ENCODE measurements at places on chromosomes 4 and X.

DNA sequence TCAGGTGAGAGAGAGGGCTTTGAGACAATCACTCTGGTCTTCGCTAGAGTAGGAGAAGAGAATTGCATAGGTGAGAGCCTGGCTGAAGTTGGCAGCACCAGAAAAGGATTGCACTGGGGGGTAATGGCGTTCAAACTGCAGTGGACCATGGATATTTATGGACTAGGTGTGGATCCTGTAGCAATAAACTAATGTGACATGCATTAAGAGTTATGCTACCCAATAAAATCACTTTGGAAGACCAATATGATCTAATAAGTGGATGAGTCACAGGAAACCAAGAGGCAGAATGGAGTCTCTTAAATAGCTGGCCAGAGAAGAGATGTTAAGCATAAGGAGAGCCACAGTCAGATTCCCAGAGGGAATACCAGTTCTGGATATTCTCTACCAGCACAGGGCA lies 259.8 kb downstream of the FBXO8 start:
- no peak for DNase-seq

DNA sequence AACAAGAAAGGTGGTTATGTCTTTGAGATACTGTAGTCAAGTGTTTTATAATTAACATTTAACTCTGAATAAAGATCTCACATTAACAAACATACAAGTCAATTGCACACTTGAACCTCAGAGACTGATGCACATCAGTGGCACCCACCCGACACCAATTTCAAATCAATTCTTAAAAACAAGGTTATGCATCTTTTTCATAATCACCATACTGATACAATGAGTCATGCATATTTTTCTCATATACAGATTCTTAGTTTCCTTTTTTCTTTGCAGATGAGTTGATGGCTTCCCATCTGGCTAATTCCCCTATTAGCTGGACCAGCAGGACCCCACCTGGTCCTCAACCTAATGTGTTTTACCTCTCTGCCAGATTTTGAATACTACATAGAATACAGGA lies 136.2 kb upstream of the RPL34 start:
- DNase-seq, result no peak

GRCh38 chrX:119672426-119672825 lies 20.5 kb downstream of the SEPTIN6 start:
- DNase-seq, result no peak

- DNase-seq, result no peak
Observed at GRCh38 chrX:53309837-53310236, 28.5 kb upstream of the IQSEC2 start.

DNA sequence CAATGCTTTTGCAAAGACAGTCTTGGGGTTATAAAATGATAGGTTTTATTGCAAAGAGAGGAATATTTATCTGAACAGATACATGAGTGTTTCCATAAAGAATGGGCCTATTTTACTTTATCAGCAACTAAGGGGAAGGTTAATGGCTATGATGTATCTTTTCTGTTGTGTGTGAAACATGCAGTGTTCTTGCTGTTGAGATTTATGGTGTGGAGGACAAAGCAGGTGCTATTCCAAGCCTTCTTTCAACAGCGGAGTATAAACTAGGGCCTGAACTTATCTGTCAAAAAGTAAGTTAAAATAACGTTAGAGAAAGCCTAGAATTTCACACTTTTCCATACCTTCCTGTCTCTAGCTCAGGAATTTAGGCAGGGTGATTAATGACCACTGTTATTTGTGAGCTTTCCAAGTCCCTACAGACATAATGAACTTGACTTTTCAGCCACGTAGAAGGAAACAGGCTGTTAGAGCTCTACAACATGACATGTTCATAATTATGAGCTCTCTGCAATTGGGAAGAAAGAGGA lies 411.4 kb downstream of the IL1RAPL1 start:
- no peak for DNase-seq

- no peak for DNase-seq
Observed at GRCh38 chr4:41022116-41022515, 192.2 kb downstream of the APBB2 start.

- no peak for DNase-seq
Observed at GRCh38 chr4:150782311-150782710, 200.4 kb downstream of the MAB21L2 start.

DNA sequence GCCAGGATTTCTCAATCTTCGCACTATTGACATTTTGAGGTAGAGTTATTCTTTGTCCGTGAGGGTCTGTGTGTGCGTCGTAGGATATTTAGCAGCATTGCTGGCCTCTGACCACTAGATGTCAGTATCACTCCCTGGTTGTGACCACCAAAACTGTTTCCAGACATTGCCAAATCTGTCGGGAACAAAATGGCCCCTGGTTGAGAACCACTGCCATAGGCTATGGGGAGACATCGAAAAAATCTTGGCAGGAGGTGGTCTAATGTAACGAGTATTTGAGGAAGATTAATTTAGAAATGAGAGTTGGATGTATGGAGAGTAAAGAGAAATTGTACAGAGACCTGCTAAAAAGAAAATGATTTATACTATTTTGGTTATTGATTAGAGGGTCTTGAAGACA lies 108.4 kb downstream of the DOCK11 start:
- peak; percentile 1 for DNase-seq

- no peak for DNase-seq
Observed at GRCh38 chrX:140504371-140505324, at the start of gene SOX3. SOX3 (minus strand) TSS chrX:140505069; CDS start chrX:140505060, 9 bp downstream.

DNA sequence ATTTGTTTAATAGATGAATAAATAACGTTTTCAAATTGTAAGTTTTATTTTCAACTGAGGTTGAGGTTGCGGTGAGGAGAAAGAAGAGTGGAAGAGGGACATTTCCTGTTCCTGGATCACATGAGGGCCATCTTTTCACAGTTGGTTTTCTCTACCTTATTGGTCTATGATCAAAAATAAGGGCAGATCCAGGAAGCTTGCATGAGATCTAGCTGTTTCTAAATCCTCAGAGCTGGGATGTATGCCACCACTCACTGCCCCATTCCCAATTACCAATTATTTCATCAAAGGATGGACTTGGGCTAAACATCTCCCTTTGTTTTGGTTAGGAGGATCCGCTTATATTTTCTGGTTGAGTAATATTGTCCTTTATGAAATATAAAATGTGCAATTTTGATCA lies 104.8 kb upstream of the TLL1 start:
- no peak for DNase-seq

- no peak for DNase-seq
Observed at GRCh38 chrX:10017872-10018271, 50.7 kb downstream of the CLDN34 start.

DNA sequence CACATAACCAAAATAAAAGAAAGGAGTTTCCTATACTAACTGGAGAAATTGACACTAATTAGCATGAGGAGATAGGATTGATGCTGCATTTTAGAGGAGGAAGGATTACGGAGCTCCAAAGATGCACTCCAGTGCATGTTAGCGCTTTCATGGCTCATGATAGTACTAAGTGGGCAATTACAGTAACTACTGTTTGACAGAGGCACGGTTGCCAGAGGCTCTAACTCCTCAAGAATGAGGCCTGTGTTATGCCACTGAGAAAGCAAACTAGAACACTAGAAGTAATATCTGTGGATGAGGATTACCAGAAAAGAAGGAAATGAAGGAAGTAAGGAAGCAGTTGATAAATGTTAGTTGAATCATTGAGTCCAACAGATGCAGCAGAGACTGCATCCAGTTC lies 19.6 kb upstream of the PDGFC start:
- DNase-seq, result no peak

GRCh38 chr4:140152751-140153418 lies 1.1 kb downstream of the MAML3 start:
- DNase-seq, result peak; percentile 14

DNA sequence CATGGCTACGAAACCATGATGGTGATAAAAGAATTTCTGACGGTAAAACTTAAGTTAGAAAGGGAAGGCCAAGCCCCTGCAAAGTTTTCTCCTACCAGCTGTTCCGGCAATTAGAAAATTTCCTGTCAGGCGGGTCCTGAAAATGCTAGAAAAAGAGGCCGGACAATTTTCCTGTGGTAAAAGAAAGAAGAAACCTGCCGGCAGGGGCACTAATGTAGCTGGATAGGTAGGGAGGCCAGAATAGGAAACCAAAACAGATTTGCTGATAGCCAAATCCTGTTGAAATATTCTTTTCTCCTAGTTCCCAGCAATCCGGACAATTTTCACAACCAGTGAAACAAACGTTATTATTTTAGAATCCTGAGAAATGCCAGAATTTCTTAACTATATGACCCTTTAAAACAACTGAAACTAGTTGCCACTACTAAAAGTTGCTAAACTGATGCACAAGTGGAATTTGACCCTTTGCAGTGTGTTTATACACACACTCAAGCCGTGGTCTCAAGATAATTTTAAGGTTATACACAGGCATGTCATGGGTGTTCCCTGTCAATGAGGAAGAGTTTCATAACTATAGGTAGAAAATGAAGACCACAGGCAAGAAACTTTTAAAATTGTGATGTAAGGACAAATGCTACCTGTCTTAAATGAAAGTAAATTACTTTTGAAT lies 47.7 kb downstream of the RPS6KA3 start:
- DNase-seq, result no peak

DNA sequence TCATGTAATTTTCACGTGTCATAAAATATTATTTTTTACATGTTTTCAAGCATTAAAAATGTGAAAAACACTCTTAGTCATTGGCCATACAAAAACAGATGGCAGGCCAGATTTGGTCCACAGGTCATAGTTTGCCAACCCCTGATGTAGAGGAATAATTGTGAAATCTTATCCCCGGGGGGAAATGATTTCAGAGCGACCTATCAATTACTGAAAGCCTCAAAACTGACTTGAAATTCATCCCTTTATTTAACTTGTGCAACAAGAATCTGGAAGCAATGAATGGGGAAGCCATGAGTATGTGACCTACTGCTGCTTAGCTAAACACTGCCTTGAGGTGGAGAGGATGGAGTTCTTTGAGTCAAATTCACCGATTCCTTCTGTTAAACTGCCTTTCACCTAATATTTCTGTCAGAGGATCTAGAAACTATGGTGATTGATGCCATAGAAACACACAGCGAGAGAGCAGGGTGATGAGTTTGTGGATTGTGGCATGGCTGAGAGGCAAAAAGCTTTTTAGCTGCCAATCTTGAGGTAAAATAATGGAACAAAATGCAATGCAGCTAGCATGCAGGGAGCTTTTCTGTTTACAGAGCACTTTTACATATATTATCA lies 30.3 kb upstream of the BRS3 start:
- DNase-seq, result no peak

- DNase-seq, result no peak
Observed at GRCh38 chr4:92100975-92101374, 202.8 kb upstream of the GRID2 start.

GRCh38 chrX:9476810-9477575 lies 12.1 kb downstream of the TBL1X start:
- DNase-seq, result no peak

- DNase-seq, result no peak
Observed at GRCh38 chr4:81166458-81167160, 48.4 kb downstream of the PRKG2 start.

- DNase-seq, result no peak
Observed at GRCh38 chr4:57068237-57068981, 41.8 kb downstream of the IGFBP7 start.

GRCh38 chr4:100841911-100842310 lies 324.1 kb upstream of the EMCN start:
- no peak for DNase-seq

DNA sequence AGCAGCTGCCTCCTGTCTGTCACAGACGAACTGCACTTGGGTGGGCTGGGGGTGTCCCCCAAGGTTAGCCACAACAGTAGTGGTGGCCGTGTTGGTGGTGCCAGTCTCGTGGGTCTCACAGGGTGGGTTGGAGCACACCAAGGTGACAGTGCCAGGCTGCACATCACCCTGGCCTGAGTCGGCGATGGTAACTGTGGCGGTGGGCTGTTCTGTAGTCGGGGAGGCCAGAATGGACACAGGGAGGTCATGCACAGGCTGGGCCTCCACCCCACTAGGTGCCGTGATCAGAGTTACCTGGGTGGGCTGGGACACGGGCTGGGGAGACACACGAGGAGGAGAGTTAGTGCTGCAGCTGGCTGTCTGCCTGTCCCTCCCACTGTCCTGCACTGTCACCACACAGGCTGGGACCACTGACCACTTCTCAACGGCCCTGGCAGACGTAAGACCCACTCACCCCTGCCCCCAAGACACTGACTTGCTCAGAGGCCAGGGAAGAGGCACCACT lies 10.8 kb upstream of the RENBP start:
- DNase-seq, result no peak
